Brain (organoid and tissue), 16 donors: ENCODE measurements at places on chromosomes 12 and 14.
A peak's percentile ranks its signal among the peaks of the same experiment; 100 is the strongest.

- DNase-seq = peak; percentile 73
Observed at GRCh38 chr14:82313889-82314288, 780.2 kb upstream of the SEL1L start.

DNA sequence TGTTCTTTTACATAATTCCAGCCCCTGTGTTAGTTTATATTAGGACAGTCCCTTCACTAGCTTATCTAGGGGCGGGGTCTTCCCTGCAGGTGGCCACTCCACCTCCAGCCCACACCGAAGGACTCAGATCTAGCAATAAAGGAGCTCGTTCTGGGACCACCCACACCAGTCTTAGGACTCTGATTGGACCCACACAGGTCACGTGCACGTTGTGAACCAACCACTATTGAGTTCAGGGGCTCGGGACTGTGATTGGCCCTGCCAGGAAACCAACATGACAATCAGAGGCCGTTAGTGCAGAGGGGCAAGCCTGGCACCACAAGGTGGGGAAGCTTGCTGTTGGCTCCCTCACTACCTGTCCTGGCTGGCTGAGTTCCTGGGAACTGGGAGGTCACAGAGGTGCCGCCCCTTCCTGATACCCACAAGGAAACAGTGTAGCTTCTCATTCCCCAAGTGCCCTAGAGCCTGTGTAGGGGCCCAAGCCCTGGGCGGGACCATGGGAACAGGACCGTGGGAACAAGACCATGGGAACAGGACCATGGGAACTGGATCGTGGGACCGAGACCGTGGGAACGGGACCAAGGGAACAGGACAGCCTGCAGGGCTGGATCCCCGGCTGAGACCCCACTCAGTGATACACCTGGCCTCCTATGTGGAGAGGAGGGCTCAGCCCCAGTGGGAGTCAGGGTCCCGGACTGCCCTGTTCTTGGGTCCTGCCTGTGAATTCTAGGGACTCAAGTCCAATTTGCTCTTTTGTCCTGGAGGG is 297.8 kb downstream of the ADGRD1 start:
- DNase-seq = no peak

- DNase-seq = peak; percentile 46
Observed at GRCh38 chr14:103121846-103122584, 1.2 kb upstream of the TNFAIP2 start.

- DNase-seq = no peak
Observed at GRCh38 chr12:71282925-71283324, 125.1 kb upstream of the TSPAN8 start.

DNA sequence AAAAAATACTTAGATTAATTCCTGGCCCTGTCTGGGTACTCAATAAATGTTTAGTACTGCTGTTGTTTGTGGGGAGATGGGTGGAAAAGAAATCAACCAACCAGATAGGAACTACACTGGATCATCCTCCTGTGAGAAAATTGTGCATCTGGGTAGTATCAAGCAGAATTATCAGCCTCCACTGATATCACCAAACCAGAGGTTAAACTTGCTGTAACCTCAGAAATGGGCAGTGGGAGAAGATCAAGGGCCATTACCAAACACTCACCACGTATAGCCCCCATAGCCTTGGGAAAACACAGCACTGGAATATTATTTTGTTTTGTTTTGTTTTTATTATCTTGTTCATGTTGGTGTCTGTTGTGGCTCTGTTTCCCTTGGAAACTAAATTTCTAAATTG is 19.7 kb downstream of the VEZT start:
- DNase-seq = no peak

- no peak for DNase-seq
Observed at GRCh38 chr14:32635061-32635719, 303.5 kb upstream of the NPAS3 start.

DNA sequence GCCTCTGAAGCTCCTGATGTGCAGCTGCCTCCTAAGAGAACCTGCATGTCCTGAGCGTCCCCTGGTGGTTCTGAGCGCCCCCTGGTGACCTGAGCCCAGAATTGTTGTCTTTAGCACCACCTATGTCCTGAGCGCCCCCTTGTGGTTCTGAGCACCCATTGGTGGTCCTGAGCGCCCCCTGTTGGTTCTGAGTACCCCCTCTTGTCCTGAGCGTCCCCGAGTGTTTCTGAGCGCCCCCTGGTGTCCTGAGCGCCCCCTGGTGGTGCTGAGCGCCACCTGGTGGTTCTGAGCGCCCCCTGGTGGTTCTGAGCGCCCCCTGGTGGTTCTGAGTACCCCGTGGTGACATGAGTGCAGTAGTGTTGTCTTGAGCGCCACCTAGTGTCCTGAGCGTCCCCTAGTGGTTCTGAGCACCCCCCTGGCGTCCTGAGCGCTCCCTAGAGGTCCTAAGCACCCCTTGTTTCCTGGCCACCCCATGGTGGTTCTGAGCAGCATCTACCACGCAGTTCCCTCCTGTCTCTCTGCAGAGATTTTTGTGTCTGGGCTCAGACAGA is 782.5 kb downstream of the TMEM121 start:
- DNase-seq = no peak

DNA sequence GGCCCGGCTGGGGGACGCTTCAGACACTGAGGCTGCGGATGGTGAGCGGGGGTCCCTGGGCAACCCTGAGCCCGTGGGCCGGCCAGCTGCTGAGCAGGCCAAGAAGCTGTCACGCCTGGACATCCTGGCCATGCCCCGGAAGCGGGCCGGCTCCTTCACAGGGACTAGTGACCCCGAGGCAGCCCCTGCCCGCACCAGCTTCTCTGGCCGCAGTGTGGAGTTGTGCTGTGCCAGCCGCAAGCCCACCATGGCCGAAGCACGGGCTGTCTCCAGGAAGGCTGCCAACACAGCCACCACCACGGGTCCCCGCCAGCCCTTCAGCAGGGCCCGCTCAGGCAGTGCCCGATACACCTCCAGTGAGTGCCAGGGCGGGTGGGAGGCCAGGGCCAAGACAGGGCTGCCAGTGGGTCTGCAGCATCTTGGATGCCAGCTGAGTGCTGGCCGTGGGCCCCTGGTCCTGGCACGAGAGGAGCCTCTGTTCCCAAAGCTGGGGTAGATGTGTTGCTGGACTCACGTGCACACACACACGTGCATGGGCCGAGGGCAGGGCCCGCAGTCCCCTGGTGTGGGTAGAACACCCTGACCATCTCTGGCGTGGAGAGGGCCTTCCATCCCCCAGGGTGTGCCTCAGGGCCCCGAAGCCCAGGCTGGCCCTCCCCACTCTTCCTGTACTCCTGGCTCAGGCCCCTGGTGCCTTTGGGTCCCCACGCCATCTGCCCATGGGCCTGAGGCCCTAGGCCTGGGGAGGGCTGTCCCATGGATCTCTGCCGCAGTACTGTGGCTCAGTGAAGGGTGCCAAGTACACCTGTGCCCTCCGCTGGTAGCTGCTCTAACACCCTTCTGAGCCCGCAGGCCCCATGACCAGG is 22.8 kb downstream of the CEP170B start:
- DNase-seq = no peak

DNA sequence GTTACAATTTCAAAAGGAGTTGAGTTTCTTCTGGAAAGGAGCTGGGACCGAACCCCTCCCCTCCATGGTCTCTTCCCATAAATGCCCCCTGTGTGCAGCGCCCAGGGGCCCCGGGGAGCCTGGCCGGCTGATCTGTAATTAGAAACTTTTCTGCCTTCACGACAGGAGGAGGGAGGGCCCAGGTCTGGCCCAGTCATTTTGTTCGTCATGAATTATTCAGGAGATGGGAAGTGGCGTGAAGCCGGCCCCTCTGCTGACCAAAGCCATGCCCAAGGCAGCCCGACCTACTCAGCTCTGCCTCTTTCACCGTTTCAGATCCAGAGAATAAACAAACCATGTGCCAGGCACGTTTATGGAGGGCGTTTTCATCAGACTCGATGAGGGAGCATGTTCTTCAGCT is 33.3 kb upstream of the MSI1 start:
- DNase-seq = peak; percentile 25

GRCh38 chr14:80483331-80483730 is 272.0 kb upstream of the DIO2 start:
- no peak for DNase-seq

DNA sequence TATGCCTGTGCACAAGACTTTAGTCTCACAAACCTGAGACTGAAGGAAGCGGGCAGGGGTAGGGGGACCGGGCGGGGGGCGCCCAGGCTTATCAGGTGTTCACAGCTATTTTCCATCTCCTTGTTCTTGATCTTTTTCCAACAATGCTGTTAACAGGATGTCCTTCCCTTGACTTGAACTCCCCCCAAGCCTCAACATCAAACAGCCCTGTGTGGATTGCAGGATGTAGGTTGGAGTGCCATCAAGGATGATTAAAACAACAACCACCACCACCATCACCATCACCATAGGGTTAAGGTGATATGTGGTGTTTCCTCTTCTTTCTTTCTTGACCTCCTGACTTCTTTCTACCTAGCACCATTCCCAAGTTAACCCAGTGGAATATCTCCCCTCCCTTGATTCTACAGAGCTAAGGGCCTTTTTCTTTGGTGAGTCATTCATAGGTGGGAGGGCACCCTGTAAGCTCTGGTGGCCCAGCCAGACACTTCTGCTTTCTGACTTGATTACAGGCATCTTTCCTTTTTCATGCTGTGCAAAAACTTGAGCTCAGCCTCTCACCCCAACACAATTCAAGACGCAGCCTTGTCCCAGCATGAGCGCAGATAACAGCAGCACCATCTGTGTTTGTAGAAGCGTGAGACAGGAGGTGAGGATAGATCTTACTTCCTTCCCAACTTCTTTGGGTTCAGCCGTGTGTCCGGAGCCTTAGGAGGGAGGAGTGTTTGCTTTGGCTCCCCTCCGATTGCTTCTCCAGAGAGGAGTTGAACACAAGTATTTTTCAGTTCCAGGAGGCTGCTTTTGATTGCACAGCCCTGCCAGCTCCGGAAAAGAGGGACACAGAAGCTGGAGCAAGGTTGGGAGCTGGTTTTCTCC is 26.8 kb downstream of the FLVCR2 start:
- peak; percentile 14 for DNase-seq

- no peak for DNase-seq
Observed at GRCh38 chr12:62878211-62878610, 56.7 kb downstream of the PPM1H start.
